ENCODE measurements at places on chromosomes 7 and 10.

DNA sequence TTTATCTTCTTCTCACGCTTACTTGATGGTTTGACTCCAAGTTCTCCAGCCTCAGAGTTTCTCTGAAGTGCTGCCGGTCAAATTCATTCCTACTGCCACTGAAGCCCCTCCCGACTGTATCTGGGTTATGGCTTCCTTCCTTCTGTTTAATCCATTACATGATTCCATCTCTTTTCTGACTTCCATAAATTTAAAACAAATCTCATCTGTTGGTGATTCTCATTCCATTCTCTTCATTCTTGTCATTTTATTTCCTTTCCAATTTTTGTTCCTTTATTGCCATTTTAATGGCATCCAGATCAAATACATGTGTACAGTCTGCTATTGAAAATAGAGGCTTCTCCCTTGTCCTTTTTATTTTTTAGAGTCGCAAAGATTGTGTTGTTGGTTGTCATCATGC lies 25.4 kb upstream of the HIBADH start:
- no peak for DNase-seq

DNA sequence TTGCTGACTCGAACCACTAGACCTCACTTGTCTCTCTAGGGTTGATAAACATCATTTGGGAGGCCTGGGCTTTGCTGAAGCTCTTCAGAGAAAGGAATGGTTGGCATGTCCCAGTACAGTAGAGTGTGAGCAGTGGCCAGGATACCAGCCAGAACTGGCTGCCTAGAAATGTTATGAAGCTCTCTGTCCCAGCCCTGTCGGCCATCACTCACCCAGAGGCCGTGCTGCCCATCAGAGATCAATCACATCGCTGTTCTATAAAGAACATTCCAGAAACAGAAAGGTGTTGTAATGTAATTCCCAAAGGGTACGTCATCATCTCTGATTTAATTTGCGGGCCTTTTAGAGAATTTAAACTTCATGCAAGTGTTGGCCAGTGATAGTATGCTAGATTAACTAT lies 111.5 kb downstream of the PRPF18 start:
- no peak for DNase-seq

DNA sequence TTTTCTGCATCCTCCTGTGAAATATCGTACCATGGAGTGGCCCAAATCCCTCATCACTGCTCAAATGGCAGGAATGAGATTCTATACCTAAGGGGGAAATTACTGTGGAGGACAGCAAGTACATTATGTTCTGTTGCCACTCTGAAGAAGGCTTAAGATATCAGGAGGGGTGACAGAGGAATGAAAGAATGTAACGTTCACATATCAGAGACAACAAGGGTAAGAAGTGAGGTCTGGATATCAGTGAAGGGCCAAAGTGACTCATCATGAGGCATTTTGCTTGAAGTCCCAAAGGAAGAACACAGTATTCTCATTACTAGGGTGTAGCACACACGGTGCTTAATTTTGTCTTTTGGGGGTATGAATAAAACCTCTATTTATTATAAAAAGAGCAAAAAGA lies 71.5 kb upstream of the SLC13A1 start:
- no peak for DNase-seq

DNA sequence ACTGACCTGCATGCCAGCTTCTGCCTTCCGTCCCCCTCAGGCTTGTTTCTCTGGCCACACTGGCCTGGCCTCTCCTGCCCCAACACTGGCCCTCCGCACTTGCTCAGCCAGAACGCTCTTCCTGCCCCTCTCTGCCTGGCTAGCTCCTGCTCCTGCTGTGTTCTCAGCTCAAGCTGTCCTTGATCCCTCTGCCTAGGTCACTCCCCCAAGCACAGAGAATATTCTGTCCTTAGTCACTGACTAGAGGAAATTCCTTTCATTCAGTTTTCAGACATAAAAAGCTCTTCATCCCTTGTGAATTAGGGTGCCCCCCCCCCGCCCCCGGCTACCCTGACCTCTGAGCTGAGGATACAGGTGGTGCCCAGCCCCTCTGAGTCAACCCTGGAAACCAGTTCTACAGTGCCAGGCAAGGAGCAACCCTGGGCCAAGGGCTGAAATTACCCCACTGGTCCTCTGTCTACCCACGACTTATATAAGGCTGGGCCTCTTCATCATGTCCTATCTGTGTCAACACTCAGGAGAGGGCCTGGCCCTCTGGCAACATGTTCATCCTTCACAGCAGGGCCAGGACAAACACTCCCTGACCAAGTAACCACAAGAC lies 6.6 kb upstream of the SGPL1 start:
- no peak for DNase-seq

DNA sequence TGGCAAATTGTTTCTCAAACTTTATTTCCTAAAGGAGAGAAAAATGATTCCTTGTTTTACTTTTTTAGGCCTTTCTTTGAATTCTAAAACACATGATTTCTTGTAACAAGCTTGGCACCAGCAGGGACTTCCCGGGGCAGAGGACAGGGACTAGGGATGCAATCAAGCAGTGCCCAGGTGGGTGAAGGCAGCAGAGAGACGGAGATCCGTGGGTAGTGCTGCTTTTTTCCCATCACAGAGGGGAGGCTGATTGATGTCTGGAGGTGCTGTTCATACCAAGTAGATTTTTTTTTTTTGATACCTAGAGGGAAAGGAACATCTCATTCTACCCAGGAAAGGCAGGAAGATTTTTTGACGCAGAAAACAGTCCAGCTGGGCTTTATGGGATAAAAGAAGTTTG lies 91.9 kb downstream of the FAM171A1 start:
- no peak for DNase-seq

DNA sequence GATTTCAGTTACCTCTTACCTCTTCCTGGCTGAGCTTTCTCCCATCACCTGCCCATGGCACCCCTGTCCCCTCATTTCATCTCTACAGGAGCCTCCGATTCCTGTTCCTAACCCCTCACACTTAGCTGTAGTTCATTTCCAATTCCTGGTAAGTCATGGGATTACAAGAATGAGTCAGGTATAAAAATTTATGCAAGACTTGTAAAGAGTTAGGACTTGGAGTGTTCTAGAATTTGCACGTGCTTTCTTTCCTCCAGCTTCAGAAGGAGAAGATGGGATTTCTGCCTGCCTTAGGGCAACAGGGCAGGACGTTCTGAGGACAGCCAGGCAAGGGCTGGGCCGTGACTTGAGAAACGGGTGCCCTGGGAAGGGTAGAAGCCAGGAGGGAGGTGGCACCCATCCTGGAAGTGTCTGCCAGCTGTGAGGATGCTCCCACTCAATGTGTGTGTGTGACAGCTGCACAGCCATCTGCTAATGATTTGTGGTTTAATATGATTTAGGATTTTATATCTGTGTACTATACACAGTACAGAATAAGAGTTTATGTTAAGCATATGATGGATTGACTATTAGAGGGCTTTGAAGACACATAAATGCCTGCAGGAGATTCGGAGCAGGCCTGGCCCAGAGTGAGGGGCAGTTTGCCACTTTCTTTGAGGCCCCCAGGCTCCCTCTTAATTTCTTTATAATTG lies 81.5 kb upstream of the VIPR2 start:
- DNase-seq: no peak

GRCh38 chr10:132989476-132990415 lies 47.4 kb upstream of the CFAP46 start:
- no peak for DNase-seq

DNA sequence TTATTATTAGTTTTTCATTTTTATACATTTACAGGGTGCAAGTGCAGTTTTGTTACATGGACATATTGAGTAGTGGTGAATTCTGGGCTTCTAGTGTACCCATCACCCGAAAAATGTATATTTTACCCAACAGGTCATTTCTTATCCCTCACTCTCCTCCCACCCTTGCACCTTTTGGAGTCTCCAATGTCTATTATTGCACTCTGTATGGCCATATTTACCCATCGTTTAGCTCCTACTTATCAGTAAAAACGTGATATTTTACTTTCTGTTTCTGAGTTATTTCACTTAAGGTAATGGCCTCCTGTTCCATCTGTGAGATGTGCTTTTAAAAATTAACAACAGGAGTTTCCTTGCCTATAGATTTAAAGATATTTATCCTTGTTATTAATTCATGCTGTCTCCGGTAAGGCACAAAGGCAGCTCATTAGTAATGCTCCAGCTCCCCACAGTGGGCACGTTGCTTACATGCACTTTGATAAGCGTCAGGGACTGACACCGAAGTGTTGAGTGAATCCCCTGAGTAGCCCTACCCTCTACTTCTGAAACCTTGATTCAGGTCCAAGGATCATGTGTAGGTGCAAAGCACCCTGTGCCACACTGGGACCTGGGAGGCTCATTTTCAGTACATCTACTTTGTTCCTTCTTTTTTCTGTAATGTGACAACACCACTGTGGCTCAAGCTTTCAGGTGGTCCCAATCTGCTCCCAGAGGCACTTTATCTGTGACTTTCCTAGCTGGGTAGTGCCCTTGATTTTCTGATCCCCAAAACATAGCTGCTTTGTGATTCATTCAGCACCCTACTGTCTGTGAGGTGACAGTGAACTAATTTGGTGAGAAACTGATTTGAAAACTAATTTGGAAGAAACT lies 27.3 kb downstream of the HYAL4 start:
- DNase-seq: peak; percentile 20

DNA sequence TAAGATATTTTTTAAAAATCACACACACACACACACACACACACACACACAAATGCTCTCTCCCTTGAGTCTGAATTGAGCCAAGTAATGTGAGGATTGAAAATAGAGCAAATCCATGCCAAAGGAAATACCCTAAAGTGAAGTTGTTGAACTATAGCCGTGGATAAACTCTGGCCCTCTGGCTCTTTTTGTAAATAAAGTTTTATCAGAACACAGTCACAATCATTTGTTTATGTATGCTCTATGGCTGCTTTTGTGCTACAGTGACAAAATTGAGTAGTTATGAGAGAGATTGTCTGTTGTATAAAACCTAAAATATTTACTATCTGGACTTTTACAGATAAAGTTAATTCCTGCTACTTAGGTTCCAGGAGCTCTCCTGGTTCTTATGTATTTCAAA lies 39.1 kb downstream of the NKX2-3 start:
- DNase-seq: no peak

GRCh38 chr10:103696411-103697145 lies 158.8 kb downstream of the SH3PXD2A start:
- peak; percentile 81 for DNase-seq

GRCh38 chr7:37489703-37490102 lies 41.0 kb upstream of the ELMO1 start:
- DNase-seq: no peak

GRCh38 chr7:6440381-6440780 lies 7.4 kb downstream of the DAGLB start:
- no peak for DNase-seq

DNA sequence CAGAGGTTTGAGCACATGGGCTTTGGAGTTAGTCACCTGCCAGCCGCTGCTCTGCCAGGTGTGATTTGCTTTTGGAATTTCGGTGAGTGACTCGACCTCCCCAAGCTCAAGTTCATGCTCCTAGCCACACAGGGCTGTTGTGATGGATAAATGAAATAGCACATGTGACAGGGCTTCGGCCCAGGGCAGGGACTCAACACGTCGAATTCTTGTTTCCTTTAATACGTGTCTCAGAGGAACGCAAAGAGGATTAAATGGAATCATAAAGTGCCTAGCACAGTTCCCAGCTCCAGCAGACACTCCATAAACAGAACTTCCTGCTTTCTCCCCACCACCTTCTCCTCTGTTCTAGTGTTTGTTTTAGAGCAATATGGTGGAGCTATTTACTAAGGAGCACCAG lies 88.3 kb upstream of the CHST15 start:
- no peak for DNase-seq

- DNase-seq: no peak
These were observed 195.0 kb downstream of the AHR start for GRCh38 chr7:17493446-17493845.

GRCh38 chr10:33802566-33802965 lies 468.1 kb upstream of the NRP1 start:
- no peak for DNase-seq

DNA sequence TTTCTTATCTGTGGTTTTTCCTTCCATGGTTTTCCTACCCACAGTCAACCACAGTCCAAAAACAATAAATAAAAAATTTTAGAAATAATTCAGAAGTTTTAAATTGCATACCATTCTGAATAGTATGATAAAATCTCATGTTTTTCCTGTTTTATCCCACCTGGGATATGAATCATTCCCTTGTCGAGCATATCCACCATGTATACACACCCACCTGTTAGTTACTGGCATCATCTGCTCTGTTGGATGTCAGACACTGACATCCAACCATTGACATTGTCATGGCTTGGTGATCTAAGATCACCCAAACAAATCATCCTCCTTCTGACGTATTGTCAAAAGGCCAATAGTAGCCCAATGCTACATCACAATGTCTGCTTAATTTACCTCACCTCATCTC lies 749.8 kb downstream of the TNS3 start:
- DNase-seq: no peak

DNA sequence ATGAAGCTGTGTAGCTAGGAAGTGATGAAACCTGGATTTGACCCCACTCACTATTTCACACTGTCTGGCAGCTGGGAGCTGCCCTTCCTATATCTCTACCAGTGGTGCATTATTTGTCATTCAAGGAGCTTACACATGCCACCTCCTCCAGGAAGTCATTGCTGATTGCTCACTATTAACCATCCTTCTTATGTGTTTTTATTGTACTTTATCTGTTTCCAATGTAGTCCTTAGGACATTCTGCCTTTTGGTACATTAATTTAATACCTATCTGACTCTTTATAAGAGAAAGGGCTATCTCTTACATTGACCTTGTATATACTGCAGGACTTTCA lies 31.0 kb downstream of the HHEX start:
- no peak for DNase-seq

- DNase-seq: no peak
These were observed 208.8 kb downstream of the HIBADH start for GRCh38 chr7:27453702-27454405.

DNA sequence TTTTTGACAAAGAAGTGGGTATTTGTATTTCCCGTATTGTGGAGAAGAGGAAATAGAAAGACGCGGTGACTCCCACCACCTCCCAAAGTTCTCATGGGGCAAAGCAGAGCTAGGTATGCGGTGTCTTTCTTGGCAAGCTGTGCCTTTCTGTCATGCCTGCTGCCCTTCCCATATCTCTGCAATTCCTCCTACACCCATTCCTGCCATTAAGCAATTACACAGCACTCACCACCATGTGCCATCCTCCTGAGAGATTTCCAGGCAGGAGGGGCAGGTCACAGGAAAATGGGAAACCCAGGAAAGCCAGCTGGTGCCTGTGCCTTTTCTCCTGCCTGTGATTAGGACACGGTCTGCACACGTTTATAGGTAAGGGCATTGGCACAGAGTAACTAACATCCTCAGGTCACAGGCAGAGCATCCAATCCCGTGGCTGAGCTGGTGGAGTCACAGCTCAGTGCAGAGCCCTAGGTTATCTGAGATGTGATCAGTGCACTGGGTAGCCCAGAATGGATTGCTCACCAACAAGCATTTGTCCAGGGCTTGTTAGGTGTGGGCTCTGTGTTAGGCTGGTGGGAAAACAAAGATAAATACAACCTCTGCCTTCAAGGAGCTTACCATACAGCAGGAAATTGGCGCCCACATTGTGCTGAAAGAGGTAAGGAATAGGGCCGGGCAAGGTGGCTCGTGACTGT lies 9.4 kb upstream of the CRTAC1 start:
- DNase-seq: no peak

GRCh38 chr10:69865450-69865849 lies 63.7 kb downstream of the COL13A1 start:
- DNase-seq: no peak

- DNase-seq: no peak
These were observed 159.1 kb upstream of the YAE1 start for GRCh38 chr7:39407137-39407536.

- no peak for DNase-seq
These were observed 47.0 kb upstream of the FRMD4A start for GRCh38 chr10:14377591-14378175.
